ENCODE measurements at places on chromosomes 12 and 14.

- DNase-seq, result peak; percentile 62
Measured at GRCh38 chr12:56987551-56988053, 18.7 kb downstream of the ZBTB39 start.

- no peak for DNase-seq
Measured at GRCh38 chr12:75784591-75784990, 247.0 kb downstream of the PHLDA1 start.

DNA sequence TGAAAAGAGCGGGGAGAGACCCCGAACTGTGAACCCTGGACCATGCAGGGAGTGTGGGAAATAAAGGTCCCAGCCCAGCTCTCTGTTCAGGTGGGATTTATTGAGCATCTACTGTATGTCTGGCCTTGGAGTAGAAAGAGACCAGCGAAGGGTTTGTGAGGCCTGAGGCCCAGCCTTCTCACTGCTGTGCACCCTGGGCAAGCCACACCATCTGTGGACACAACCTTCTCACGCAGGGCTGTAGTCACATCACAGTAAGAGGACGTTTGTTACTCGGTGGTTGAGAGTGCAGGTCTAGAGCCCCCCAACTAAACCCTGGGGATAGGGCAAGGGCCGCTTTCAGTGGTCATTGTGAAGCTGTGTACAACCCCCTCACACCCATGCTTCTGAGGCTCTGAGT lies 18.2 kb downstream of the FAM222A start:
- DNase-seq, result no peak

DNA sequence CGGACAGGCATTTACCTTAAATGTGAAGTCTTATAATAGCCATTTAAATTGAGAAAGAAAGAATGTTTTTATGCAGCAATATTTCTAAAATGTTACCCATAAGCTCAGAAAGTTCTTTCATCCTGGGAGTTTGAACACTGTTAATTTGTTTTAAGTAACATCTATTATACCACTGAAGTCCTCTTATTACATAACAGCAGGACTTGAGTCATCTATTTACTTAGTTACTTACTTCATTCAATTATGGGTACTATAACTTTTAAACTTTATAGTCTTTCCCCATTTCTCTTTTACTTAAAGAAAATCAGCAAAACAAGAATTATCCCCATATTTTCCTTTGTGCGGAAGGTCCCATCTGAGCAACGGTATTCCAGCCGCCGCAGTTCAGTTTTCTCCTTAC lies 473.1 kb downstream of the ETNK1 start:
- no peak for DNase-seq

GRCh38 chr12:90167518-90168208 lies 459.0 kb upstream of the ATP2B1 start:
- DNase-seq, result no peak

GRCh38 chr12:108734200-108734906 lies 3.0 kb upstream of the CORO1C start:
- DNase-seq, result peak; percentile 93

GRCh38 chr12:126067626-126068329 lies 1002.5 kb downstream of the AACS start:
- DNase-seq, result no peak

DNA sequence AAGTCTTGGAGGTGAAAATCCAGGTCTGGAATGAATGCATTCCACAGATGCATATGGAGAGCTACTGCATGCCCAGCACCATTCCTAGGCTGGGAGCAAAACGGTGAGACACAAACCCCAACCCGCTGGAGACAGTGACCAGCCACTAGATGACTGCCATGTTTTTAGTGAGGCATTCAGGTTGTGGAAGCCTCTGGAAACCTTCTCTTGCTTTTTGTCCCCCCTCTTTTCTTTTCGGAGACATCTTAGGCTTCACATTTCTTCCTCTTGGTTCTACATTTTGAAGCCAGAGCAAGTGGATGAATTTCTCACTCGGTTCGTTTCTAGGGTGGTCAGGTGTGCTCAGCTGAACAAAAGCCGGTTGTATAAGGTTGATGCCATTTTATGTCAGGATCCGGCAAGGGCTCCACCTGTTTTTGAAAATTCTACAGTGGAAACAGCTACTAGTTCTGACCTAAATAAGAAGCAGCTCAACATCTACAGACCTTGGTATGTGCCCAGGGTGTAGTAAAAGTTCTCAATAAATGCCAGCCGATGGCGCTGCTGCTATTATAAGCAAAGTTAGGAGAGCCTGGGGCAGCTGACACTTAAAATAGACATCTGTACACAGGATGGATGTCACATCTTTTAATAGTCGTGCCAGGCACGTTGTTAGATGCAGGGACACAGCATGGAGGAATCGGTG lies 1.8 kb upstream of the ZNF839 start:
- DNase-seq, result no peak

DNA sequence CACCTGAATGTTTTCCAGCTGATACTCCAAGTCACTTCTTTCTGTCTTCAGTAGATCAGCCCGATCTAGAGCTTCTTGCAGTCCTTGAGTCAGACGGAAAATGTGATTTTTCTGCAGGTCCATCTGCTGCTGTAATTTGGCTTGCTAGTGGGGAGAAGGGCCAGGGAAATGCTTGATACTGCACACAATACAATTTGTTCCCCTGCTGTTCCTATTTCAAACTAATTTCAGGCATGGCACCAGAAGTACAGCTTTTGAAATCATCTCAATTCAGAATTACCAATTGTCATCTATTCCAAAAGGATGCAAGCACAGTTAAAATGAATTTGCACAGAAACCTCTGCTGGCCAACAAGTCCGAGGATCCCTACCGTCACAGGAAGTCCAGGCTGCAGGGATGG lies 53.4 kb downstream of the PRKAB1 start:
- no peak for DNase-seq

- peak; percentile 73 for DNase-seq
Measured at GRCh38 chr14:22848351-22849164, 12.2 kb downstream of the MMP14 start.

GRCh38 chr14:104889375-104889757 lies 24.3 kb downstream of the CEP170B start:
- no peak for DNase-seq

DNA sequence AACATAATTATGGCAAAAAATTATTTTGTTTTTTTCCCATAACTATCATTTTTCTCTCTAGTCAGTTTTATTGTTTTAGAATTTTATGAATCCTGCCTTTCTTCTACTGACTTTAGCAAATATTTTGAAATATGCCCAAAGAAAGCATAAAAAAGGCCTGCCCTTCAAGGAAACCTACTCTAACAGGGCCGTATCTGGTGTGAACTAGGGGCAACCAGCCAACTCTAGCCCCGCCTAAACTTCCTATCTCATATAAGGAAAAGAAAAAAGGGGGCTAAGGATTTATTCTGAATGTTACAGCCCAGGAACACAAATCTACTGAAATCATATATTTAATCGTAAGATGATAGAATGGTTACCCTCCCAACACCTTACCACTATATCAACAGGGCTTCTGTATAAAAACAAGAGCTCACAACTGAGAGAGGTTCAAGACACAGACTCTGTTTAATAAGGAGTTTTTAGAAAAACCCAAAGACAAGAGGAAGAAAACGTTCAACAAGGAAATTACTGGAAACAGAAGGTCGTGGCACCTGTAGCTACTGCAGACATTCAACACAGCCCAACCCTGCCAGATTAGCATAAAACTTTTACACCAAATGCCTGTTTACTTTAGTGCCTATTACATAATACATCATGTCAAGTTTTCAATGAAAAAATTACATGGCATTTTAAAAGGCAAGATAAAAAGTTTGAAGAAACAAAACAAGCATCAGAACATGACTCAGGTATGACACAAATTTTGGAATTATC lies 12.9 kb upstream of the EPYC start:
- no peak for DNase-seq

GRCh38 chr12:70443062-70443673 lies 77.1 kb downstream of the KCNMB4 start:
- DNase-seq, result no peak

DNA sequence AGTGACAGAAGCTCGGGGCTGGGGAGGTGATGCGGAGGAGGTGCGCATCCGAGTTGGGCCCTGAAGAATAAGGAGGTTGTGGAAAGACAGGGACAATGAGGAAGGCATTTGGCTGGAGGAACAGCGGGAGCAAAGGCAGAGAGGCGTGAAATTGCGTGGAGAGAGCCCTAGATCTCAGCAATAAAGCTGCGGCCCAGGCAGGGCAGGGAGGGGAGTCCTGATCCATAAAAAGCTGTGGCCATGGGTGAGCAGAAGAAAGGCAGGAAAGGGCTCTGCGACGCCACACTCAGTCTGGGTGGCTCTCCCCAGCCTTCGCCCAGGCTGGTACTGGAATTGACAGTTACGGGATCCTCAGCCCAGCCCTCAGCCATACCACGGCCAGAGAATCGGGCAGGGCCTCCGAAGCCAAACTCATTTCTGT lies 2.2 kb downstream of the FIGNL2 start:
- no peak for DNase-seq

GRCh38 chr14:85178864-85179263 lies 351.1 kb upstream of the FLRT2 start:
- DNase-seq, result no peak
